ENCODE measurements at places on chromosomes 5 and 9. TPM values are rescaled to one million over a fixed set of nuclear protein-coding genes. Genes with fewer than 3 reads are reported as not detected.

Gene DPYSL3
- 49.4 TPM for polyA plus RNA-seq

Gene CRHBP
- polyA plus RNA-seq = 6.8 TPM

Gene IFNK
- polyA plus RNA-seq = not detected

Gene PCDHA9
- polyA plus RNA-seq = 0.72 TPM

Gene RAD17
- 34.1 TPM for polyA plus RNA-seq

Gene NR5A1
- not detected for polyA plus RNA-seq

Gene EIF4E1B
- not detected for polyA plus RNA-seq

Gene SEC16A
- polyA plus RNA-seq = 35.8 TPM

Gene F2RL2
- polyA plus RNA-seq = 0.32 TPM

Gene FCN1
- polyA plus RNA-seq = not detected

Gene ACSL6
- polyA plus RNA-seq = 0.48 TPM
